GM04504 (cell line): ENCODE measurements at places on chromosomes 16 and 17.

DNA sequence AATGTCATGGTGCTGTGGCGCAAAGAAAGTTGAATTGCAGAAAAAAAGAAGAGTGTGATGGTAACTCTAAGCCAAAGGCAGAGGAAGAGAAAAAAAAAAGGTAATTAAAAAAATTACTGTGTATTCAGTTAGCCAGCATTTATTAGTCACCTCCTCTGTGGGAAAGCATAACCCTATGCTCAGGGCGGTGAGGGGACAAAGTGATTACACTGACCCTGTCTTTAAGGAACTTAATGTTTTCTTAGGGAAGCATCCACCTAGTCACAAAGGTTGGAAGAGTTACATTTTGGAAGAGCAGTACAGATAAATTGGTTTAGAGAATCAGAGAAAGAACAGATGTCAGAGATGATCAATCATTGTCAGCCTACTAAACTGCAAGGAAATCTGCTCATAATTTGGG lies 410.3 kb downstream of the CDH11 start:
- no peak for DNase-seq

DNA sequence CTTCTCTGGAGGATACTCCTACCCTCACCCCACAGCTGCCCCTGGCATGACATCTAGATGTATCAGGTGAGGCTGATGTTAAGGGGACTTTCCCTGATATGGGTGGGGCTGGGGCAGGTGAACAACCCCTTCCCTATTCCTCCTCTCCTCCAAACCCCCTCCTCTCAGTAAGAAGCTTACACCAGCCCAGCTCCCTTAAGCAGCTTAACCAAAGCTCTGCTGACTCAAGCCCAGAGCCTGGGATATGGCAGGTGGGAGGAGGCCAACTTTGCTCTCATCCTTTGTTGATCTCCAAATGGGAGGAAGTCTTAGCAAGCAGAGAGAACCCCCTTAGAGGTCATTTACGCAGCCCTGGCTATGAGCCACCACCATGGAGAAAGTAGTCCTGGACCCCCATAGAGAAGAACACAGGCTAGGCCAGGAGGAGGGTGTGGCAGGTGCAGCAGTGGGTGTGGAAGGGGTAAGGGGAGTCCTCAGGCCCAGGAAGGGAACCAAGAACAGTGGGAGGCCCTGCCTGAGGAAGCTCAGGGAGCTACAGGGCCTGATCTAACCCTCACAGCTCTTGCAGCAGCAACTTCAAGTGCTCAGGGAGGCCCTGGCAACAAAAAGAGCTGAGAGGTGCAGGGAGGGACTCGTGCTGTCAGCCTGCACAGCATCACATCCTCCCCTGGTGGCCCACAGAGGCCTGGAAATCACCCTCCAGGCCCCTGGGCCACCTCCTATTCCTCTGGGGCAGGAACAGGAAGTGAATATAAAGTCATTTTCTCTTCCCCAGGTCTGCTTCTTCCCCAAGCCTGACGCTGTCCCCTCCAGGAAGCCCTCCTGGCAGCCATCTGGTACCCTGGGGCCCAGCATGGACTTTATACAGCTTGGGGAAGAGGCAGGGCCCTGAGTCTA lies 2.9 kb downstream of the UNC119 start:
- DNase-seq, result no peak

GRCh38 chr16:2963723-2964474 lies at the start of gene KREMEN2:
Gene KREMEN2, plus strand, starts transcription at chr16:2964275. Its CDS starts 246 bp downstream, at chr16:2964521.
- no peak for DNase-seq

- no peak for DNase-seq
Measured at GRCh38 chr16:62638964-62639870, 603.0 kb upstream of the CDH8 start.

GRCh38 chr16:70508752-70509151 lies 14.6 kb downstream of the COG4 start:
- no peak for DNase-seq

DNA sequence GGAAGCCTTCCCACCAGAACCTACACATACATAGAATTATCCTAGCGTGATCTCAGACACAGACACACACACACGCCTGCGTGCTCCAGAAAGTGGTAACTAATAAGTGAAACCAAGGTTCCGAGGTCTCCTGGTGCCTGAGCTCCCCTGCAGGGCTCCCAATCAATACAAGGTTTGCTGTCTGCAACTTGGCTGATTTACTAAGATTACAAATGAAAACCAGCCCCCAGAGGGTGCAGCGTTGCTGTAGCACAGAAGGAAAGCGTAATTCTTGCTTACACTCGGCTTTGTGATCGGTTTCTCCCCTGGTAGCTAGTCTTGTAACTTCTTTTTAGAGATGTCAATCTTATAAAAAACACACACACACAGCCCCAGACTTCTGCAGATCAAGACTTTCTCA lies 334.1 kb upstream of the XYLT1 start:
- no peak for DNase-seq

DNA sequence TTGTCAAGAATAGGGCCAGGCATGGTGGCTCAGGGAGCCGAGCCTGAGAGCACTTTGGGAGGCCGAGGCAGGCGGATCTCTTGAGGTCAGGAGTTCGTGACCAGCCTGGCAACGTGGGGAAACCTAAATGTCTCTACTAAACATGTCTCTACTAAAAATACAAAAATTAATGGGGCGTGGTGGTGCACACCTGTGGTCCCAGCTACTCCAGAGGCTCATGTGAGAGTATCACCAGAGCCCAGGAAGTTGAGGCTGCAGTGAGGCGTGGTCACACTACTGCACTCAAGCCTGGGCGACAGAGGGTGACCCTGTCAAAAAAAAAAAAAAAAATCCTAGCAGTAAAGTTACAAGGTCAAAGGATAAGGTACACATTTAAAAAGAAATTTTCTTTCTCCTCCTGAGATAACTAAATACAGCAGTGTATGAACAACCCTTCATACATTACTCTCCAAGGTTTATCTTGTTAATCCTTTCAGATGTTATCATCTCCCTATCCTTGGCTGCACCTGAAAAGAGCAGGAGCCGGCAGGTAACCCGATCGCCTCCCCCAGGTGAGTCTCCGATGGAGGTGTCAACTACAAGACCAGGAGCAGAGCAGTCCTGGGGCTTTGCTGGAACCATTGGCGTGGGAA lies 122.3 kb downstream of the GOSR1 start:
- DNase-seq, result no peak

- DNase-seq, result no peak
Measured at GRCh38 chr16:27892879-27893278, 170.6 kb downstream of the GSG1L start.

DNA sequence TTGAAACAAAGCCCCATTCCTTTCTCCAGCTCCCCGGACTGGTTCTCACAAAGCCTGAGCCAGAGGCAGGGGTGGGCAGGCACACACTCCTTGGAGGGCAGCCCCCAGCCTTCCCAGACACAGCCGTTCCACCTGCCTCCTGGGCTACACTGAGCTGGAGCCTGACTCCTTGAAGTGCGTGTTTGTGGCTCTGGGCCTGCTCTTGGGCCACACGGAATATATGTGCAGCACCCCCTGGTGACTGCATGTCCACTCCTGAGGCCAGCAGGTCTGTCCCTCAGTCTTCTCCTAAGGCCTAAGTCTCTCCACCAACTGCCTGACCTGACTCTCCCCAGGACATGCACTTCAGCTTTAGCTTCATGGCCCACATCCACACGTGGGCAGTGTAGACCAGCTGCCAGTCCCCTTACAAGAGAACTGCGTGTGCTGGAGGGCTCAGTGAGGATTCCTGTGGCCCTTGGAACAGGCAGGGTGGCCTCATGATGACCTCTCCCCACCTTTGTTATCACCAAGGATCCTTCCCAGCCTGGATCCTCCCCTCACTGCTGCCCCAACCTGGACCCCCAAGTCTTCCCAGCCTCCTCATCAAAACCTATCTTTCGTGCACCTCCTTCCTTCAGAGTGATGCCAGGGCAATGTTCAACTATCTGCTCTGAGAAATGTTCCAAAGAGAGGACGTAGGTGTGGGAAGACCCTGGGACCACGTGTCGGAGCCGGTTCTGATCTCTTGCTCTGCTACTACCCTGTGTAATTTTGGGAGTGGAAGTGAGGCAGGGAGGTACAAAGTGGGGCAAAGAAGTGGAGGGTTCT lies 12.4 kb upstream of the SLC6A2 start:
- no peak for DNase-seq

DNA sequence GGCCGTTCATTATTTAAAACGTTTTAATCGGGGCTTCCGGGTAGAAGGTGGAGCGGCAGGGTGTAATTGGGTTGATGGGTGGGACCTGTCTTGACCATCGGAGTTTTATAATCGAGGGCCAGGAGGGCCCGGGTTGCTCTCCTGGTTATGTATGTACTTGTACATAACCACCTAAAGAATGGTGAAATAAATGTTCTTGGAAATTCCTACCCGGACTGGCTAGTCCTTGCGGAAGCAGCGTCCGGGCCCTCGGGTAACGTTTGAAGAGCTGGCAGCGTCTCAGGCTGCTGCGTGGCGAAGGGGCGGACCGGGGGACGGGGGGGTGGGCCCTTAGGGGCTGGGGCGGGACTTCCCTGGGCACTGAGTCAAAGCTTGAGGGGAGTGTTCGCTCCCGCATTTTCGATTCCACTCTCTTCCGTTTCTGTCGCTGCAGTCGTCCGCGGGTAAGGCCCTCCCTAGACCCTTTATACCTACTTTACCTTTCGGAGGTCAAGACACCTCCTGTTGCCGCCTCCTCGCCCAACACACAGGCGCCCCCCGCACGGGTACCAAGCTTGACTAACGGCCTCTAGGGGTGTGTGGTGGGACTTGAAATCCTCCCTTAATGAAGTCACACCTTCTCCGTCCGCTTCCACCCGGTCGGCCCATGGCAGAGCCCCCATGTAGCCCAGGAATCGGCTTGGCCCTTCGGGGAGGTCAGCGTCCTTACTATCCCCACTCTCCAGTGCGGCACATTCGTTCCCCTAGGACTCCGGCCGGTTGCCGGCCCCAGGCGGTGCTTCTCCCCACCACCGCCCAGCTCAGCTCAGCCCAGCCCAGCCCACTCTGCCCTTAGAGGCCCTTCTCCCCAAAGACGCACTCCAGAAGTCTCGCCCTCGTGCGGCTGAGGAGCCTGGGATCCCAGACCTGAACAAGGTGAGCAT lies at the start of gene TMEM106A:
Gene TMEM106A (plus strand): TSS at position 396 of the 923 bp plus-strand sequence. CDS start 1,167 bp downstream, outside the sequence.
- peak; percentile 74 for DNase-seq

- no peak for DNase-seq
Measured at GRCh38 chr16:396605-397004, 394 bp upstream of the NME4 start.

- DNase-seq, result no peak
Measured at GRCh38 chr17:34757106-34757505, 177.7 kb downstream of the TMEM132E start.

GRCh38 chr17:7136266-7136877 lies 21.8 kb upstream of the ASGR2 start:
- peak; percentile 24 for DNase-seq

- no peak for DNase-seq
Measured at GRCh38 chr16:7303660-7304200, 28.9 kb upstream of the RBFOX1 start.

DNA sequence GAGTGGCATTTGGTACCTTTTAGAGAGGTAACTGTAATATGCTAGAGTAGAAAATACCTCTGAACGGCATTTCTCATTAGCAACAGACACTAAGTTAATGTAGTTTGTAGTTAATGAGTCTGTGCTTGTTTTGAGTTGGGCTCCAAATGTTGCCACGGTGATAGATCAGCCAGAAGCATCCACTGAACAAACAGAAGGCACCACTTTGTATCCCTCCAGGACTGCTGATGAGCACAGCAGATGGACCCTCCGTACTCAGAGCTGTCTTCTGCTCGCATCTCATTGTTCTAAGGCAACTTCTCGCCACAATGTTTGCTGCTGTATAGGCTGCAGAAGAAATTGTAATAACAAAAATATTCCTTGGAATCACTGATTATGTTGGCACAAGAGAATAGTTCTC lies 56.1 kb downstream of the TNRC6C start:
- no peak for DNase-seq

DNA sequence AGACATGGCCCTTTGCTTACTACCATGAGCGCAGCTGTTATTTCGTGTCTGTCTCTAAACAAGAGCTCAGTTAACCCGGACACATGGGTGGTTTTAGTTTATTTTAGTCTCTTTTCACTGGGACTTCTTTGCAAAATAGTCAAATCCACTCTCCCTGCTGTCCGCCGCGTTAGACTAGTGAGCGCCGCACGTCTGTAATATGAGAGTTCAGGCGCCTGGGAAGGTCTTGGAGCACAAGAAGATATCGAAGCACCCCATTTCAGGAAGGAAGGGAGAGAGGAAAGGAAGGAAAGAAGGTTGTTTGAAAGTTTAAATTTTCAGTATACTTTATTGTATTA lies 111.0 kb upstream of the CHMP6 start:
- no peak for DNase-seq

- no peak for DNase-seq
Measured at GRCh38 chr17:74298778-74299177, 24.7 kb downstream of the DNAI2 start.

GRCh38 chr17:69086641-69087040 lies 25.9 kb upstream of the ABCA9 start:
- DNase-seq, result no peak

GRCh38 chr16:85716680-85717038 lies 27.9 kb upstream of the GINS2 start:
- no peak for DNase-seq
